Transverse colon (tissue), 4 donors: ENCODE measurements at places on chromosomes 6 and 20.

- DNase-seq, result no peak
Measured at GRCh38 chr20:51386586-51386985, 155.9 kb downstream of the NFATC2 start.

- no peak for DNase-seq
Measured at GRCh38 chr6:19976411-19977129, 139.4 kb downstream of the ID4 start.

DNA sequence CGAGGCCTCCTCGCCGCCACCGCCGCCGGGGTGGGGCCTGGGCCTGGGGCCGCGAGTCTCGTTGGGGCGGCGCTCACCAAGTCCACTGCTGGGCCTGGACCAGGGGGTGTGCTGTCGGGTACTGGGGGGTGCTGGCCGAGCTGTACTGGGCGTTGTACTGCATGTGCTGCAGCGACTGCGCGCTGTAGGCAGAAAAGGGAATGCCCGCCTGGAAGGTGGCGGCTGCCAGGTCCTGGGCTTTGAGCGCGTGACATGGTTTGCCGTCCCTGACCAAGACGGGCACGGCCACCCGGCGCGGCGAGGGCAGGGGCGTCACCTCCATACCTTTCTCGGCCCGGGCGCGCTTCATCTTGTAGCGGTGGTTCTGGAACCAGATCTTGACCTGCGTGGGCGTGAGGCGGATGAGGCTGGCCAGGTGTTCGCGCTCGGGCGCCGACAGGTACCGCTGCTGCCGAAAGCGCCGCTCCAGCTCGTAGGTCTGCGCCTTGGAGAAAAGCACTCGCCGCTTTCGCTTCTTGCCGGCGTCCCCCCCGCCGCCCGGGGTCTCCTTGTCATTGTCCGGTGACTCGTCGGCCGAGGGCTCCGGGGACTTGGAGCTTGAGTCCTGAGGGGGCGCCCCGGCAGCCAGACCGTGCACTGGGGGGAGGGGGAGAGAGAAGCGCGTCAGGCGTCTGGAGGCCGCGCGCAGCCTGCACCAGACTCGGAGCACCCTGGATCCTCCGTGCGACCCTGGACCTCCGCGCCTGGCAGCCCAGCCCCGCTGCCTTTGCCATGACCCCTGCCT, 1.8 kb downstream of the NKX2-2 start:
- DNase-seq, result no peak

DNA sequence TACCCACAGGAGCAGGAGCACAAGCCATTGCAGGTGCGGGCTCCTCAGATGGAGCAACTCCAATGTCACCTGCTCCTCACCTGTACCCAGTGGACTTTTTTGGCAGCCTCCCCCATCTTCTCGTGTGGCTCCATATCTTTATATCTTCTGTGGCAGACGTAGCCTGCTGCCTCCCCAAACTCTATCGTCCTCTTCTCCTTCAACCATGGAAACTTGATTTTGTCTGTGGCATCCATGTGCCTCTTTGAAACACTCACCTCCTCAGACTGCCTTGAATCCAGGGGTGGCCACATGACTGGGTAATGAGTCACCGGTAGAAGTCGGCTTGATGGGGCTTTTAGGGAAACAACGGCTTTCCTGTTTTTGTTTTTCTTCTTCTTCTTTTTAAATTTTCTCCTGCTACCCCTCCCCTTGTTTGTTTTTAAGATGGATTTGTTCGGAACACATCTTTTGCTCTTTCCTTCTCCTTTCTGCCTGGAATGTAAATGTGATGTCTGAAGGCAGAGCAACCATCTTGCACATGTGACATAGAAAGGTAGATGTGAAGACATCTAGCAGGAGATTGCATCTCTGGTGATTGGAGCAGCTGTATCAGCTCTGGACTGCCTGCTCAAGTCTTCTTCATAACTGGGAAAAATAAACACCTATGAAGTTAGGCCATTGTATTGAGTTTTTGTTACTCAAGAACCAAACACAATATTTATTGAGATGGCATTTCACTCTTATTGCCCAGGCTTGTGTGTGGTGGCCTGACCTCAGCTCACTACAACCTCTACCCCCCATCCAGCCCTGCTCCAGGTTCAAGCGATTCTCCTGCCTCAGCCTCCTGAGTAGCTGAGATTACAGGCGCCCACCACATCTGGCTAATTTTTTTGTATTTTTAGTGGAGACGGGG, 69.9 kb upstream of the DDR1 start:
- DNase-seq, result peak; percentile 26

GRCh38 chr6:73203098-73203497, 22.2 kb downstream of the KHDC1L start:
- no peak for DNase-seq

DNA sequence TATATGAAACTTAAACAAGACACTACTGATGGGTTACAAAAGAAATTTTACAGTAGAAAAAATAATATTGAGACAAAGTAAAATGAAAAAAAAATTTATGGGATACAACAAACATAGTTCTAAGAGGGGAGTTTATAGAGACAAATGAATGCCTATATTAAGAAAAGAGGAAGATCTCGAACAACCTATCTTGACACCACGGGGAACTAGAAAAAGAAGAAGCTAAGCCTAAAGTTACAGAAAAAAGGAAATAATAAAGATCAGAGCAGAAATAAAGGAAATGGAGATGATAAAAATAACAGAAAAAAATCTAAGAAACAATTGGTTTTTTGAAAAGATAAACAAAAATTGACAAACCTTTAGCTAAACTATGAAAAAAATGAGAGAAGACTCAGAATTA, 9.1 kb upstream of the ECHDC1 start:
- DNase-seq, result no peak

- no peak for DNase-seq
Measured at GRCh38 chr6:48973491-48973890, 489.6 kb downstream of the MMUT start.

GRCh38 chr6:155040901-155041650, 46.0 kb downstream of the TIAM2 start:
- DNase-seq, result no peak

DNA sequence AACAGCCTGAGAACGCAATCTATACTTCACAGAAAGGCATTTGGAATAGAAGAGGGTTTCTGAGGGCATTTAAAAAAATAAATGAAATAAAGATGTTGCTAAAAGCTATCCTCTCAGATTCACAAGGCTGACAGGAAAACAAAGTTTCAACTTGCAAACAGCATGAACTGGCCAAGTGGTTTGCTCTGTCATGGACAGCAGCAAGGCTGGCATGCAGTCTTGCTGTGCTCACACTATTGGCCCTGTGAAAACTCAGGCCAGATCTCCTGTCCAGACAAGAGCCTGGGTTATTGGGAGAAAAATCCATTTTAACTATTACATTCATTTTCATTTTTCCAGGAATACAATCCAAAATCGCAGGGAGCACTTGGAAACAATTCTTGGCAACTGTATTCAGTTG, 506.2 kb upstream of the SLC35B3 start:
- no peak for DNase-seq
